ENCODE measurements at places on chromosomes 12 and 14. TPM values are rescaled to one million over a fixed set of nuclear protein-coding genes. Genes with fewer than 3 reads are reported as not detected.

Gene TMEM117
- total RNA-seq: 6.4 TPM

Gene SDR9C7
- total RNA-seq: not detected

Gene KCNH5
- total RNA-seq: 0.09 TPM

Gene TMEM229B
- total RNA-seq: 4.7 TPM

Gene MYF6
- total RNA-seq: not detected

Gene RNU4-1
- total RNA-seq: under 0.01 TPM

Gene RTN1
- 14.4 TPM for total RNA-seq

Gene CLBA1
- total RNA-seq: 10.1 TPM

Gene ASCL1
- total RNA-seq: 0.48 TPM

Gene RPS26
- 1,129 TPM for total RNA-seq

Gene NPC2
- 353 TPM for total RNA-seq

Gene GSKIP
- 11.5 TPM for total RNA-seq

Gene OTOGL
- total RNA-seq: 0.26 TPM

Gene LMNTD1
- total RNA-seq: not detected

Measured in uterus (tissue), 4 donors.